ENCODE measurements at places on chromosomes 6 and 20.

DNA sequence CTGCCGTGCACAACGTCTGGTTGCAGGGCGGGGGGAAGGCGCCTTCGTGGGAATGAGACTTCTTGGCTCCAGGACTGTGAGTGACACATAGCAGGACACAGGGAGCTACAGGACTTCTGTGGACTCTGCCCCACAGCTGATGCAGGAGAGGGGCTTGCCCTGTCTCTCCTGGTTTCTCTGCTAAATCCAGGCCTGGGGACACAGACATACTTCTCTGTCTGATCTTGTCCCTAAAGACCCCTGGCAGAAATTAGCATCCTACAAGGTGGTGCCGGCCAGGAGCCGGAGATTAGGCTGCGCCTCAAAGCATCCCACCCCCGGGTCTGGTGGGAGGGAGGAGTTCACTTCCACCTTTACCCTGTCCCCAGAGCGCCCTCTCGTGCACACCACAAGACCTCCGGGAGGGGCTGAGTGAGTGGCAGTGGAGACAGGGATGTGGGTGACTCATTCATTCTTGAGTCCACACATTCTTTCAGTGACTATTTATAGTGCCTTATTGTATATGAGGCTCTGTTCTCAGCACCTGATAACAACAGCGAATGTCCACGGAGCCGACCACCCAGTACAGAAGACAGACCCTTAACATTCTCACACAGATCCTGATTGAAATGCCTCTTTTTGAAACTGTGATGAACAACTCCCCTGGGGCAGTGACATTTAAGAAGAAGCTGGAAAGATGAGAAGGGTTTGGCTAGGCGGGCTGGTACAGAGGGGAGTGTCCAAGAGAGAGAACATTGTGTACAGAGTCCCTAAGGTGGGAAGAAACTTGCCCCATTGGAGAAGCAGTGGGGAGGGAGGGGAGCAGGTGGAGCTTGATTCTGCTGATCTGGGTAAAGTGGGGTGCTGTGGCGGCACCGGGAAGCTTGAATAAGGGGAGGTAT, 39.0 kb downstream of the GMPR start:
- peak; percentile 64 for DNase-seq

DNA sequence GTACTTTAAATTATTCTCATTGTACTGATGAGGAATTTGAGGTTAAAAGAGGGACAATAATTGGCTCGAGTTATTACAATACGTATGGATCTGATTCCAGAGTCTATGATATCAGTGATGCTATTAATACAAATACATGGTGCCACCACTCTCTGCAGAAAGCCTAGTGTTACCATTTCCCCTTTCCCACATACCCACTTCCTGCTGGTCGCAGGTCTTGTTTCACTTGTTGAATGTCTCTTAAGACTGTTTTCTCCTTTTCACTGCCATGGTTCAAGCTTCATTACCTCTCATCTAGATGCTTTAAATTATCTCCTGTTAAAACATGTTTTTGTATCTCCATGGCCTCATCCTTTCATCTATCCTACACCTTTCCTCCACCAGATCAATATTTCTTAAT, 62.0 kb downstream of the FHL5 start:
- no peak for DNase-seq

GRCh38 chr6:25617997-25618396, 34.0 kb upstream of the SCGN start:
- DNase-seq: peak; percentile 40

GRCh38 chr6:48111143-48111506, at the start of gene PTCHD4:
TSS of gene PTCHD4 (minus strand) at chr6:48111197. CDS start at chr6:48068957, 42,240 bp downstream.
- no peak for DNase-seq

GRCh38 chr6:24933266-24933665, 2.5 kb downstream of the RIPOR2 start:
- DNase-seq: no peak

DNA sequence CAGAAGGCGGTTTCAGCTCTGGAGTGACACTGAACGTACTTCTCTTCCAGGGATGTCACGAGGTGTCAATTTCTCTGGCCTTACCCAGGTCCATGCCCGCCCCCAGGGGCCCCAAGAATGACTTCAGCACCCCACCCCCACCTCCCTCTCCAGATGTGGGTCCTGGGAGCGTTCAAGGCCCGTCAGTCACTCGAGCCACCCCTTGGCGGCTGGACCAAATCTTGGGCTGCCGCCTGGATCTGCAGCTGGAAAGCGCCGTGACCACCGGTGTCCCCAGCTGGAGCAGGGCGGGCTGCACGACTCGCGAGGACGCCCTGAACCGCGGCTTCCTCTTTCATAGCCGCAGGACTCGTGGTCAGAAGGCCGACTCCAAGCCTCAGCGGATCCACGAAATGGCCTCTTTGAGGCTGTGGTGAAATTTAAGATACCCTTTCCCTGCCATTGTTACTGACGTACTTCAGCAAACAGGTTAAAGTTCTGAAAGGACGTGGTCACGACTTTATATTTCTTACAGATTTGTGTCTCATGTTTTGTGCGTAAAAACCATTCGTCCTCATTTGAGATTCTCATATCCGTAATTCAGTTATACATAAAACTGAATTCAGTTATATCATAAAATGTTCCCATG, 29.3 kb downstream of the TRIM38 start:
- peak; percentile 77 for DNase-seq

DNA sequence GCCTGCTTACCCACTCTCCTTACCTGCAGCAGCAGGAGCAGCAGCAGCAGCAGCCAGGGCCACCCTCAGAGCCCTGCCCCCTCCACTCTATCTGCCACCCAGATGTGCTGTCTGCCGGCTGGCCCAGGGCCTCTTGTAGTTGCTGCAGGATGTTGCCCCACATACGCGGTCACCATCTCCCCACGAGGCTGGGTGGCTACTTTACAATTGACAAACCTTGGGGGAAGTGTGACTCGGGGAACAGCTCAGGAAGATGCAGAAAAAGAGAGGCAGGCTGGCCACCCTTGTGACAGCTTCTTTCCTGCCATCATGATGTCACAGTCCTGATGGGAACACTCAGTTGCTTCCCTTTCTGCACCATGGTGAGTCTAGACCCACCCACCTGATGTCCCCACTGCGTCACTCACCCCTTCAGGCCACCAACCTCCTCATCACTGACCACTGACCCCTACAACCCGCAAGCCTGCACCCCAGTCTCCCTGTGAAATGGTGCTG, 14.5 kb downstream of the TREM1 start:
- peak; percentile 3 for DNase-seq

- DNase-seq: no peak
Observed at GRCh38 chr20:22473293-22473692, 111.1 kb downstream of the FOXA2 start.

- DNase-seq: no peak
Observed at GRCh38 chr20:61698598-61699494, 366.8 kb downstream of the TAF4 start.

DNA sequence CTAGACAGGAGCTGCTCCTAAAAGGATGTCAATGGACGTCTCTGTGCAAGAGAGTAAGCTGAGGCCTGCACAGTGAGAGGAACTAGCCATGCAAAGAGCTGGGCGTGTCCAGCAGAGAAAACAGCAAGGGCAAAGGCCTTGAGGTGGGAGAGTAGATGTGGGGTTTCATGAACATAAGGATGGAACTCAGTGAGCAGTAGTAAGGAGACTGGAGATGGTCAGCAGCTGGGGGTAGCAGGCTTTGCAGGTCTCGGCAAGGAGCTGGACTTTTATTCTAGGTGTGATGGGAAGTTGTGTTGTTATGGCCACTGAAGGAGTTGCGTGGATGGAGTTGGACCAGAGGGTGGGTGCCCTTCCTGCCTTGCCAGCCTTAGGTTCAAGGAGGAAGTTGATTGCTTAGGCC, 90.7 kb upstream of the SIRPA start:
- DNase-seq: no peak

DNA sequence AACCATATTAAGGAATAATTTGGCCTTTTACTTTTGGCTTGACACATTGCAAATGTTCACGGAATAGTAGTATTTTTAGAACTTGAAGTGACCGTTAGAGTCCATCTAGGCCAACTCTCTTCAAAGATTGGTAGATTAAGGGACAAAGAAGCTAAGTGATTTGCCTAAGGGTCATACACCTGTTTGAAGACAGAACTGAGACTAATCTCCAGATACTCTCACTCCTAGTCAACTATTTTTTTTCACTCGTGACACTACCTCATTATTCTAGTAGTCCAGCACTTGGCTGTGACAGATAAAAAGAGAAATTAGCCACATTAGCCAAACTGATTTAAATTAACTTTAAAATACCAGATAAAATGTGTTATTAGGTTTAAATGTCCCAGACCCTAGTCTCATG, 10.6 kb downstream of the ACSS2 start:
- no peak for DNase-seq

DNA sequence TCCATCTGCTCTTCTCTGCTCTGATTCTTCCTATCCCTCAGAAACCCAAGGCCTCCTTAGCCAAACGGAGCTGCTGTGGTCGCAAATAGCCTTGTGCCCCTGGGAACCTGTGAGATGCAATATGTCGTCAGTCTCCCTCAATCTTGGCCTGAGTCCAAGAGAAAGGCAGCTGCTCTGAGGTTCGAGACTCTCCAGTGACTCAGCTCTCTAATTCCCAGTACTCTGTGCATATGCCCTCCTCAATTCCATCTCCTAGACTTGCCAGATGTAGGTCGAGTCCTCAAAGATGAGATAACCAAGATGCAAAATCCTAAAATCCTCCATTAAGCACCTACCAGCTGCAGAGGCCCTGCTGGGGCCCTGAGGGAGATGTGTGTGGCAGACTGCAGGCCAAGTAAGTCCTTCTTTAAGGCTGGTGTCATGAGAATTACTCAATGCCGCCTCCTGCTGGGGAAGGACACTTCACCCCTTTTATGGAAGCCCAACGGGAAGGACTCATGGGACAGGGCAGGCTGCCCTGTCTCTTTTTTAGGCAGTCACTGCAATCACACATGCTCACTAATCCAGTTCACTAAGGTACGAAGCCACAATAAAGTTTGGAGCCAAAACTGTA, 28.5 kb downstream of the C6orf15 start:
- peak; percentile 41 for DNase-seq

GRCh38 chr20:61967300-61967699, 98.4 kb downstream of the TAF4 start:
- DNase-seq: no peak

GRCh38 chr6:4124351-4124750, 11.0 kb downstream of the ECI2 start:
- no peak for DNase-seq

DNA sequence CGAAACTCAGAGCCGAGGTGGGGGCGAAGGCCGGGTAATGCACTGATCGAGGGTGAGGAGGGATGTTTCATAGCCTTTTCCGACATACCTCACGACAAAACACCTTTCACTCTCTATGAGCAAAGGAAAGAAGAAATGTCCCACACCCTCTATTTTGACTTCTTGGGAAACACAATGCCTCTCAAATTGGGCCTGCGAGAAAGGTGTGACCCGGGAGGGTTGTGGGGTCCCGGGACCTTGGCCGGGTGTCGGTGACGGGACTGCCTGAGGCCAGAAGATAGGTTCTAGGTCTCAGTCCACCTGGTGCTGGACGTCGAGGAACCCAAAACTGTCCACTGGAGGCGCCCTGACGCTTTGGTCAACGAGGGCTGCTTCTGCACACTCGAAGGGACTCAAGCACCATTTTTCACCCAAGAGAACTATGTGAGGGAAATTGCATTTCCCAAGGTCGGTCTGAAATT, 41.1 kb upstream of the OSTM1 start:
- DNase-seq: peak; percentile 64

DNA sequence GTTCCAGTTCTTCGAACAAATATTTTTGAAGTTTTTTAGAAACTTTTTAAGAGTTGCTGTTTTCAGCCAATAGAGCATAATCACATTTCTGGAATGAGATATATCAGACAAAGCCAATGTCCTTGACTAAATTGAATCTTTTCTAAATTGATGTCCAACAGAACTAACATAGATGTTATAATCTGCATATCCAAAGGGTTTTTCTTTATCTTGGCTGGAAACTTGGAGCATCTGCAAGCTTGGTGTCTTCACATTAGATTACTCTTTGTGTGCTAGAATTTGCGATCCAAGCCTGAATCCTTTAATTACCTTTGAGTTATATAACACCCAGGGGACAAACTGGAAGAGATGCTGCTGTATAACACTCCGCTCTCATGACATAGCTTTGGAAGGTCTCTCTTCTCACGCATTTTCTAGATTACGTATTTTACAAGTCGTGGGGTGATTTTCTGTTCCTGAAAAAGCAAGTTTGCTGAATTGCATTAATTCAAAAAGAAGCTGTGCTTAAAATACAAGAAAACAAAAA, 64.4 kb upstream of the FUCA2 start:
- no peak for DNase-seq

- no peak for DNase-seq
Observed at GRCh38 chr6:162373192-162373591, 354.4 kb downstream of the PRKN start.

GRCh38 chr6:53598265-53598907, 53.5 kb upstream of the GCLC start:
- no peak for DNase-seq

DNA sequence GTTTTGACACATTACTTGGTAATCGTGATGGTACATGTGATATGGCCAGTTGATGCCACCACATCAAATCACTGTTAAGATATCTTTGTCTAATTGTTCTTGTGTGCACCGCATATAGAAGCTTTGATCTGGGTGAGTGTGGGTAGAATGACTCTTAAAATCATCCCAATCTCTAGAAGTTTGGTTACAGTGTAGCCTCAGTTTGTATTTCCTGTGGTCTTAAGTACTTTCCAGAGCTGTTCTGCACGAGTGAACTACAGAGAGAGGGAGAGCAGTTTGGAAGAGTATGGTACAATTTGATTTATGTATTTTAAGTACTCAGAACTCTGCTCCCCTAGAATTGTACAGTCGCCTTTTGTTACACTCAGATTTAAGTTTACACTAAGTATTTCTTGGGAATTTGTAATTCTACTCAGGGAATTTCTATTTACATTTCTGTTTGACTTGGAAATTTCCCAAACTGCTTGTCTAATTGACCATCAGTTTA, 37.5 kb downstream of the SNX9 start:
- no peak for DNase-seq
